HuH-7.5 (cell line): ENCODE measurements at places on chromosomes 11 and 22.

- DNase-seq: no peak
These were observed 3.7 kb downstream of the TRPM5 start for GRCh38 chr11:2440646-2441045.

- DNase-seq: no peak
These were observed 4.4 kb upstream of the MUC5AC start for GRCh38 chr11:1153105-1153950.

GRCh38 chr22:46774980-46775849, 12.8 kb downstream of the TBC1D22A start:
- no peak for DNase-seq

- DNase-seq: no peak
These were observed 27.0 kb upstream of the MOB2 start for GRCh38 chr11:1513326-1514296.

DNA sequence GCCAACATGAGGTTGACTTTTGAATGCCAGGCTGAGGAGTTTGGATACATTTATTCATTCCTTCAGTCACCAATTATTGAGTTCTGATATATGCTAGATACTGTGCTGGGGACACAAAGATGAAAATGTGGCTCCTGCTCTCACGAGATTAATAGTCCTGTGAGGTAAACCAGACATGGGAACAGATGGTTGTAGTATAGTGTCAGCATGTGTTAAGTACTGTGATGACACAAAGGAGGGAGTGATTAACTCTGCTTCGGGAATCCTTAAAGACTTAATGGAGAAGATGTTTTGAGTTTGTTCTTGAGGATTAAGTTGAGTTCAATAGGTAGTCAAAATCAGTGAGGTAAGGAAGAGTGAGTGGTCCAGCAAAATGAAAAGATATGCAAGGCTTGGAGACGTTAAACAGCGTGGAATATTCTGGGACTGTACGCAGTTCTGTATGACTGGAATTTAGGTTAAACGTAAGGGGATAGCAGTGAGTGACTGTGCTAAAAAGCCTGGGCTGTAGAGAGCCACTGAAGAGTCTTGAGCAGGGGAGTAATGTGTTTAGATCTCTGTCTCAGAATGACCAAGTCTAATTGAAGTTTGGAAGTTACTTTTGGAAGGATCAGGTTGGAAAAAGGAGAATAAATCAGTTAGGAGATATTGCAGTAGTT, 11.8 kb downstream of the RNF121 start:
- no peak for DNase-seq

DNA sequence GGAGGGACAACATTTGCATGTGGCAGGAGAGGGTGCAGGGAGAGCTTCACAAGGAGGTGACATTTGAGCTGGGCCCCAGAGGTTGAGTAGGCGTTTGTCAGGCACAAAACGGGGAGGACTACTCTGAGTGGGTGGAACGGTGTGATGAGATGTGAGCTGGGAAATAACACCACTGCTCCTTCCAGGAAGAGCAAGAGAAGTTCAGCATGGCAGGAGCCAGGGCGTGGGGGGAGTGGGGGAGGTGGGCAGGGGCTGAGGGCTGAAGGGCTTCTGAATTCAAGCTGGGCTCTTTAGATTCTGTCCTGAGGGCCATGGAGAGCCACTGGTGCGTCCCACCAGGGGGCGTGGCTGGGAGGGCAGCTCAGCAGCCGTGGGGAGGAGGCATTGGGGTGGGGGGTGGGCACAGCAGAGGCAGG, 54.2 kb downstream of the OTOG start:
- DNase-seq: no peak

DNA sequence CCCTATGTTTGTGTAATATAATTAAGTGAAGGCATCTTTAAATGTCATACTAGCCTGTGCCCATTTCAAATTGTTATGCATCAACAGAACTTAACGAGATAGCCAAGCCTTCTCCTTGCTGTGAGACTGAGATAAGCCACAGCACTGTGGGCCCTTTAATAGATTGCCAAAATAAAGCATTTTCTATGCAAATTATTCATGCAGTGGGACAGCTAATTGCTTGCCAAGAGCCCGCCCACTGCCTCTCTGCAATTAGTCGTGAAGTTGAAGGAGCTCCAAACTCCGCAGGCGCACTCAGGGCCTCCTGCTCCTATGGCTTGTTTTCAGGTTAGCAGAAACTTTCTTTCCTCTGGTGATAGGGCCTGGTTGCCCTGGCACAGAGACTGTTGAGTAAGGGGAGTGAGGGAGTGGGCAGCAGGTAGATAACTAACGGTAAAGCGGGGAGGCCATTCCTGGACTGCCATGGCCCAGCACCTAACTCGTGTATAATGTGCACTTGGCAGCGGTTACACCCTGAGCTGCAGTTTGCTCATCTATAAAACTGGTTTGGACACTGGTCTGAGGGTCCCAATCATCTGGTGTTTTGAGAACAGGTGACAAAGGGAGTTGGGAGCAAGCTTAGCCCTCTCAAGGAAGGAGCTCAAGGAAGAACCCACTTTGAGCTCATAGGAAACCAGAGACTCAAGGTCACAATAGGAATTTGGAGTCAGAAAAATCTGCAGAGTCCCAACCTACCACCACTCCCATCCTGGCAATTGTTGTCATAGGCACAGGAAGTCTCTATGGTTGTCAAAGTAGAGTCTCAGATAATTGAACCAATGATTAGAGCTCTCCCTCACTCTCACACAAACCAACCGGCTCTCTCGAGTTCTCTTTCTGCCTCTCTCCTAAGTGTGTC, 33.9 kb upstream of the RIC3 start:
- DNase-seq: no peak

- no peak for DNase-seq
These were observed 25.4 kb upstream of the MS4A6A start for GRCh38 chr11:60208146-60208895.

DNA sequence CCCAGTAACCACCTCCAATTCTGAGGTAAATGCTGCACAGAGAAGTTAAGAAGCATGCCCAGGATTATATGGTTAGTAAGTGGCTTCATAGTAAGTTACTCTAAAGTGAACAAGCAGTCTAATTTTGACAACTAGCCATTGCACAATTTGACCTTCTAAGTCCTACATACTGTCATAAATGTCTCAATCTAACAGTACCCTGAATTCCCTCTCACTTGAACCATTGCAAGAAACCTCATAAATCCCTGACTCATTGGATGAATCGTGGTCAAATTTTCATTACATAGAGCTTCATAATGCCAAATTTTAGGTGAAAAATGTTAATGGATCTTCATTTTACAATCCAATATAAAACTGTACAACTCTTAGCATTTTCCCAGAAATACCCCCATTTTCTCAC, 217.3 kb upstream of the GRIA4 start:
- DNase-seq: no peak

DNA sequence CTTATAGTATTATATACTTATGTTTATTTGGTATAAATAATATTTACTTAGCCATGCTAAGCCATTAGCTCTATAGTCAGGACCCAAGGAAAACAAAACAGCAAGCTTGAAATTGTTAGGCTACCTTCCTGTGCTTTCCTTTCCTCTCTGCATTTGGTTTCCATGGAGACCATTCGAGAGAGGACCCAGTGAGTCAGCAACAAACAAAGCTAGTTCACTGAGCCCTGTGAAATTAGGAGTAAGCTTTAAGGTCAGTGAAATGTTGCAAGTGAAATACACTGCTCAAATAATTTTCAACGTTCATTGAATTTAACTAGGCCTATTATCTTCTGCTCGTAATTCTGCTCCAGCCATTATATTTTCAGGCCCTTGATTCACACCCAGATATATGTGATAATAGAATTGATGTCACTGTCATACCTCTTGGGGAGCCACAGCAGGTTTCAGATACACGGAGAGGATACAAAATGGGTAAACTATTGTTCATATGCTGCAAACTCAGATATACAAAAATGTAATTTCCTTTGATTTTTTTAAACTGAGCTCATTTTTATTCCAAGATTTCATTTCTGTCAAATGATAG, 9.1 kb upstream of the OR10D3 start:
- DNase-seq: peak; percentile 6

DNA sequence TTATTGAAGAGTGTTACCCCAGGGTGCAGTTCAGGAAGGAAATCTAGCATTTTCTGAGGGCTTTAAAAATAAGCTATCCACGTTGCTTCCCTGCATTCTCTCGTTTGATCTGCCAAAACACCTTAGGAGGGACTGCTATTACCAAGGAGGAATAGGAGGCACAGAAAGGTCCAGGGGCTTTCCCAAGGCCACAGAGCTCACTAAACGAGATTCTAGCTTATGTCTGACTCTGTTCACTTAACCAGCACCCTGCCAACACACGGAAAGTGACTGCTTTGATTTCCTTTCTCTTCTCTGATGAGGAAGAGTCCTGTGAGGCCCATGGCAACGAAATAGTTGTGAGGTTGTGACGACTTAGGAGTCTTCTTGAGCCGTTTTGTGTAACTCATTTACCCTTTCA, 3.4 kb upstream of the PTPN5 start:
- DNase-seq: no peak

GRCh38 chr11:130642994-130643393, 194.5 kb downstream of the ADAMTS15 start:
- no peak for DNase-seq

DNA sequence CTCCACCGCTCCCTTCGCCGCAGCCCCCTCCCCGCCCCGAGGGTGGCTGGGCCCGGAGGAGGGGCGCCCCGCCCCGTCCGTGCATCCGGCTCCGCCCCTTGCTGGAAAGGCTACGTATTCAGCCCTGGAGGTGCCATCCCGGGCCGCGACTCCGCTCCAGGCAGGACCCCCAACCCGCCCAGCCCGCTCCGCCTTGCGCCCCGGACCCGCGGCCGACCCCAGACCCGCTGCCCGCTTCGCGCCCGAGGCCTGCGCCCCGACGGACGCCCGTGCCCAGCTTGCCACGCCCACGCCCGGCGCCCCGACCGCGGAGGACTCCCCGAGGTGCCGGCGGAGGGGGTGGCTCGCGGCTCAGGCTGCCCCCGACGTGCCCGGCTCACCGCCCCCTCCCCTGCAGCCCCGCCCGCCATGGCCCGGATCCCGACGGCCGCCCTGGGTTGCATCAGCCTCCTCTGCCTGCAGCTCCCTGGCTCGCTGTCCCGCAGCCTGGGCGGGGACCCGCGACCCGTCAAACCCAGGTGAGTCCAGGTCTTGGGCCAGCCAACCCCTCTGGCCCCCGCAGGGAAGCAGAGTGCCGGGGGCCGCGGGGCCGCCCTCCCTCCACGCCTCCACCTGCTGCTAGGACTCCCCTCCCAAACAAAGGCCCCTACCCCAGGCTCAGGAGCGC, at the start of gene ADM2:
ADM2 (plus strand) TSS at position 104 of the 667 bp plus-strand sequence; CDS start at position 409, 305 bp downstream.
- DNase-seq: peak; percentile 94

DNA sequence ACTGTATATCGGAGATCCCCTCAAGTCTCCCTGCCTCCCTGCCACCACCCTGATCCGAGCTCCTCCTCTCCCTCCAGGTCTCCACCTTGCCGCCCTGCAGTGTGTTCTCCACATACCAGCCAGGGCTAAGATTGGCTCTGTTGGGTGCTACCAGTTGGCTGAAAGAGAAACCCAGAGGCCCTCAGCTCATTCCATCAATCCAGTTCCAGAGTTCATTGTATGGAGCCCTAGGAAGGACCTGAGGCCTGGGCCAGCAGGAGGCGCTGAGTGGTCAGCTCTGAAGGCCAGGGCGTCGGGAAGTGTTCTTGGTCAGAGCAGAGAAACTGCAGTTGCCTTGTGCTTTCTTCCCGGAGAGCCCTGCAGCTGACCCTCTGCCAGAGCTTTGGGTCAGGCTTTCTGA, 2.2 kb upstream of the TOP3B start:
- DNase-seq: no peak

DNA sequence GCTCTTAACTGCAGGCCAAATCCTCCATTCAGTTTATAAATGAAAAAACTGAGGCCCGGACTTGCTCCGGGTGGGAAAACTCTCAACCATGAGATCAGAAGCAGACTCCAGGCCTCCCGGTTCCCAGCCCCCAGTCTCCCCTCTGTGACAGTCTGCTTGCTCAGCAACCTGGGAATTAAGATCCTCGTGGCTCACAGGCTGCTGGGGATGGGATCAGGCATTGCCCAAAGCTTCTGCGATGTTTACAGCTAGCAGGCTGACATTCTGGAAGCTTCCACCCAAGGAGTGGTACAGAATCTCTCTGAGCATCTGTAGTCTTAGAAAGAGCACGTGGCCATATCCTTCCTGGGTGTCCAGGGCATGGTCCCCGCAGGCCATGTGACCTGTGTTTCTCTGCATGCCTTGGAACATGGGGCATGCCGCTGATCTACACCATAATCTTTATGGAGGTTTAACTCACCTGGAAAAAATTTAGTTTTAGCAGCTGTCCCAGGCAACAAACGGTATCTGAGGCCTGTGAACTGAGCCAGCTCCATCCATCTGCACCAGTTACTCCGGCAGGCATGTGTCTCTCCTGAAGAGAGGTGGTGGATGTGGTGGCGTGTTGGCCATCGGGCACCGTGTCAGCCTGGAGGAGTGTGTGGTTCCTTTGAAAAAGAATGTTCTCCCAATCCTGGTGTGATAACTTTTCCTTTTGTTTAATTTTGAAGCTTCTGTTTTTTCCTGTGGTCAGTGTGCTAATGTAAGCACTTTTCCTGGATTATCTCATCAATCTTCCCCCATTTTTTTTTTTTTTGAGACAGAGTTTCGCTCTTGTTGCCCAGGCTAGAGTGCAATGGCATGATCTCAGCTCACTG, 7.9 kb downstream of the FBLN1 start:
- DNase-seq: no peak

DNA sequence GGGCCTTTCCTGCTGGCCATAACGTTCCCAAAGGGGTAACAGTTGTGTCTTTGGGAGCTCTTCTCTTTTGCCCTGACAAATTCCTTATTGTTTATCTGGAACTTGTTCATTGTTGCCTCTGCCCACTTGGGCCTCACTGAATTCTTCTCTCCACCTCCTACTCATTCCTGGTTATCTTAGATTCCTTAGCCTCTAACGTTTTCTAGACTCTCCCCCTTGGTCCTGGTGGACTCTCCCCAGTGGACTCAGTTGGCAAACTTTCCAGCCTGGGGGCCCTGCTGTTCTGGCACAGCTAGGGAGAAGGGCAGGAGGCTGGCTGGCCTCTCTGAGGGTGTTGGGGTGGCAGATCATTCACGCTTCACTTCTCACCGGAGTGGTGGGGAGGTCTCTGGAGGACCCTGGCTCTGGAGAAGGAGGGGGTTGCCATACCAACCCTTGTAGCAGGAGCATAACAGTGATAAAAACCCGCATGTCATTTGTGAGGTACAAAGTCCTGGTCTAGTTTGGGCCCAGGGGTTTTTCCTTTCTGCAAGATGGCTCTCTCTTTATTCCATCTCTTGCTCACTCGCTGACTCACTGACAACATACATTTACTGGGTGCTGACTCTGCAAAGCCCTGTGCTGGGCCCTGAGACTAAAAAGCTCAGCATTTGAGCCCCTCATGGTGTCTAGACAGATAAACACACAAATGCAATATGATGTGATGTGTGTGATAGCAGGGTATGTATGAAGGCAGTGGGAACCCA, 39.7 kb downstream of the YWHAH start:
- no peak for DNase-seq

DNA sequence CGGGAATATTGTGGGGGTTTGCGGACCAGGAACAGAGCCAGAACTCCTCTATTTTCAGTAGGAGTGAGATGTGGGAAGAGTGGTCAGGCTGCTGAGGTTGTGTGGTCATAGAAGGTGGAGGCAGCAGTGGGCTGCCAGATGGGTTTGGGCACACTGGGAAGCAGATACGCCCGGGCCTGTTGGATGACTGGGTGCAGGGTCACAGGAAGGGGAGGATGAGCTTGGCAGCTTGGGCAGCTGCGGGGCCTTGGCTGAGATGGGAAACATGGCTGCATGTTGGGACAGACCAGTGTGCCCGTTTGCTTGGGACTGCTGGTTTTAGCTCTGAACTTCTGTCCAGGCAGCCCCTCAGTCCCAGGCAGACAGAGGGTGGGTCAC, 11.4 kb downstream of the SHANK3 start:
- DNase-seq: no peak

GRCh38 chr11:26891501-26891900, 102.4 kb upstream of the FIBIN start:
- DNase-seq: no peak

- DNase-seq: no peak
These were observed 62.4 kb downstream of the CRYBB2 start for GRCh38 chr22:25281675-25282345.
